CD4-positive, alpha-beta T cell treated with Interleukin-10 for 1 hour (primary cell): ENCODE measurements at places on chromosomes 4 and X.

DNA sequence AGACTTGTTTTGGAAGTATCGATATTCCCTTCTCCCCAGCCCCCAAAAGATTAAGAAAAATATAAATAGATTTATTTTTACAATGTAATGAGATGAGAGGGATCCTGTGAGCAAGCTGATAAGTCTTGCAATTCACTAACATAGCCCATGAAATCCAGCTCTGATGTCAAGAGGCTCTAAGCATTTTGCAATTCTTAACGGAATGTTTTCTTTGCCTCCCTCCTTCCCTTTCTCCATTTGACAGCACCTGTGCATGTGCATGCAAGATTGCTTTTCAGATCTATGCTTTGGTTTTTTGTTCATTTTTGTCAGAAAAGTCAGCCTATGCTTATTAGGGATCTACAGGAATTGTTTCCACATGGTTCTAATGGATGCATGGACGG lies 169.9 kb downstream of the SLIT2 start:
- no peak for DNase-seq

GRCh38 chr4:77197831-77198230 lies 40.8 kb downstream of the CCNG2 start:
- DNase-seq = no peak

GRCh38 chr4:4427121-4427870 lies 40.4 kb downstream of the NSG1 start:
- no peak for DNase-seq

DNA sequence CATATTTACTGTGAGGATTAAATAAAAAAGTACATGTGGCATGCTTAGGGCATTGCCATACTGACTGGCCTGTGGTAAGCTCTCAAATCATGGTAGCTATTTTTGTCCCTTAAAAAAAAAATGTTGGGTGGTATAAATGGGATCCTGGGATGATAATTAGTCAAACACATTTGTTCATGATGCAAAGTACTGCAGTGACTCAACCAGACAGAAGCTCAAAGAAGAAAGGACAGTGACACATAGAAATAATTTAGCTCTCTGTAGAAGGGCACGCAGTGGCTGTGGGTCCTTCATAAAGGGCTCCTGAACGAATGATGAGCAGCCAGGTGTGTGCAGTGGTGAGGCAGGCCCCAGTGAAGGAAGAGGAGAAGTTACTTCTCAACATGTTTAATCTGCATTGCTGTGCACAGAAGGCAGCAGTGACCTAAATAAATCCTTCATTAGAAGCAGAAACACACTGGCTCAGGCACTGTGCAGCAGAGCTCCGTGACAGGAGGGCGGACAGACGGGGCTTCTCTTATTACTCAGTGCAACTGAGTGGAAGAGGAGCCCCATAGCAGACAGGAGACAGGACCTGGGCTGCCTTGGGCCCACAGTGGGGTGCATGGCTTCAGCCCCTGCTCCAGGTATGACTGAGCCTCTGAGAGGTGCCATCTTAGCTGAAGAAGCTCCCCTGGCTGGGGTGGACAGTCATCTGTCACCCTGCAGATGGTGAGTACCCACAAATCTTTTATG lies 20.3 kb downstream of the HS3ST1 start:
- DNase-seq = no peak

DNA sequence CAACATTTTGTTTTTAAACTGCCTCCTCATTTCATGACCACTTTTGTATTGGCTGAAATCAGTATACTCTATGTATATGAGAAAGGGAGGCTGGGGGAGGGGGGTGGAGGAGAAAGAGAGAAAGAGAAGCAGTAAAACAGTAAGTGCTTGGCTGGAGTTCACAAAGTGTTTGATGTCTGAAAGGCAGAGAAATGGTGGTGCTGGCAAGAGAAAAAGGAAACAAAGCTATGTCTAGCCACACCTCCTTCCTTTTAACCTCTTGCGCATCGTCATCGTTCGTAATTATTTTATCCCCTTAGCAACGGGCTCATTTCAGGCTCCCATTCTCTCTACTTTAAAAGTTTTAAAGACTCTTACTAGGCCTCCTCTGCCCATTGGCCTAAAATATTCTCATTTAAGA lies 25.6 kb downstream of the RPA4 start:
- DNase-seq = no peak

- no peak for DNase-seq
Measured at GRCh38 chr4:8922481-8922880, 50.8 kb upstream of the HMX1 start.

DNA sequence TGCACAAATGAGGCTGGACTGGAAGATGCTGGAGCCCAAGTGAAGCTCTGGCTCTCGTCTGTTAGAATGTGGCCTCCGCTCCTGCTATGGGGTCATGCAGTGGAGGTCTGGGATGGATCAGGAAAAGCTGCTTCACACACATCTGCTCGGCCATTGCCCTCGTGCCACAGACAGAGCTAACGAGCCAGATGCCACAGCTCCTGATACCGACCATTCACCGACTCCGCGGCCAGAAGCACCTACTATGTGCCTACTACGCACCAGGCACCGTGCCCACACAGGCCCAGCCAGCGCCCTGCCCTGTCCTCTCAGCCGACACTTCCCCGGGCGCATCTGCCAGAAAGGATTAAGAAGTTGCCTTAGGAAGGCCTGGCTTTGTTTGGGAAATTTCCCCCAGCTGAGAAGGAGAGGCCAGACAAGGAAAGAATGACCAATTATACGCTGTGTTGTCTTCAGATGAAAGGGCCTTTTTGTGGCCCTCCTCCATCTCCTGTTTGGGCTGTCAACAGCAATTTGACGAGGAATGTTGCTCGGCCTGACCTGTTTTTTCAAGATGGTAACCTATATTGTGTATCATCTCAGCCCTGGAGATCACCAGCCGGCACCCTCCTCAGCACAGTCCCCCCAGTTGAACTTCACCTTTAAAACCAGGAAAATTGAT lies 34.3 kb downstream of the HMX1 start:
- DNase-seq = no peak

DNA sequence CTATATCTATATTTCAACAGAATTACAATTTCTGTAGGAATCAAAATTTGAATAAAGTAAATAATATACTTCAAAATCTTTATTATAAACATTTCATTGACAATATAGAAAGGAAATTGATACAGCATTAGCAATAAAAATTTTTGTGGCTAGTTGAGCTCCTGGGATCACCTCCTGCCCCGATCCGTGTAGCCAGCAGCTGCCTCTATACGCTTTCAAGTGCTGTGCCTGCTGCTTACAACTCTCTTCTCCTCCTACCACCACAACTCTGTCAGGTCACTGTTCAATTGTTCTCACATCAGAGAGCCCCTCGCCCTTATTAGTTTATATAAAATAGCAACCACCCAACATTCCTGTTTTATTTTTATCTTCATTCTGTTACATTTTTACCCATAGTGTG lies 27.6 kb downstream of the INPP4B start:
- no peak for DNase-seq

DNA sequence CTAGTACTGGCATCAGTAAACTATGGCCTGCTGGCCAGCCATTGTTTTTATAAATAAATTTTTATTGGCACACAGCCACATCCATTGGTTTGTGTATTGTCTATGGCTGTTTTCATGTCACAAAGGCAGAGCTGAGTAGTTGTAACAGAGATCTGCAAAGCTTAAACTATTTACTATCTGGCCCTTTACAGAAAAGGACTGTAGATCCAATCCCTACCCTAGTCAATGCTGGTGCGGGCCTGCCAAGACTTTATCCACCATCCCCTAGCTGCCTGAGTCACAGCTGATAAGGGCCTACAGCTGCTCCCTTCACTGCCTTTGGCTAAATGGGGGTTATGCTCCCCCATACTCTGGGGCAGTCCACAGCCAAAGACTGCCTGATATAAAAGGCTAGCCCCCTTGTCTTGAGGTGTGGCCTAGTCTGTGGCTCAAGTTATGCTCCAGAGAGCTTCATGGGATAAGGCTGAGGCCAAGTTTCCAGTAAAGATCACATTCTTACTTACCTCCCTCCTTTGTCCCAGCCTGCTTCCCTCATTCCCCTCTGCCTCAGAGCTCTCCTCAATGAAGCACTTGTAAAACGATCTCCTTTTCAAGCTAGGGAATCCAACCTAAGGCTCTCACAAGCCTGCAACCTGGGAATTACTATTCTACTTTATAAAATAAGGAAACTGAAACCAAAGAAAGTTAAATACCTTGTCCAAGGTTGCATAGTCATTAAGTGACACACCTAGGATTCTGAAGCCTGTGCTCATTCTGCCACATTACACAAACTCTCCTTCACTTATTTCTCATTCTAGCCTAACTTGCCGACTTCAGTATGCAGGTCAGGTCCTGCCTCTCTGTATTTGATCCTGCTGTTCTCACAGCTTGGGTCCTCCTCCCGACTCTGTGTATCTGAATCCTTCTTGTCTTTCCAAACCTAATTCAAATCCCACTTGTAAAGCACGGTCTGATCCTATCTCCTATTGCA lies 20.7 kb downstream of the ACE2 start:
- DNase-seq = no peak

GRCh38 chr4:70849291-70849690 lies 9.6 kb upstream of the GRSF1 start:
- DNase-seq = no peak

DNA sequence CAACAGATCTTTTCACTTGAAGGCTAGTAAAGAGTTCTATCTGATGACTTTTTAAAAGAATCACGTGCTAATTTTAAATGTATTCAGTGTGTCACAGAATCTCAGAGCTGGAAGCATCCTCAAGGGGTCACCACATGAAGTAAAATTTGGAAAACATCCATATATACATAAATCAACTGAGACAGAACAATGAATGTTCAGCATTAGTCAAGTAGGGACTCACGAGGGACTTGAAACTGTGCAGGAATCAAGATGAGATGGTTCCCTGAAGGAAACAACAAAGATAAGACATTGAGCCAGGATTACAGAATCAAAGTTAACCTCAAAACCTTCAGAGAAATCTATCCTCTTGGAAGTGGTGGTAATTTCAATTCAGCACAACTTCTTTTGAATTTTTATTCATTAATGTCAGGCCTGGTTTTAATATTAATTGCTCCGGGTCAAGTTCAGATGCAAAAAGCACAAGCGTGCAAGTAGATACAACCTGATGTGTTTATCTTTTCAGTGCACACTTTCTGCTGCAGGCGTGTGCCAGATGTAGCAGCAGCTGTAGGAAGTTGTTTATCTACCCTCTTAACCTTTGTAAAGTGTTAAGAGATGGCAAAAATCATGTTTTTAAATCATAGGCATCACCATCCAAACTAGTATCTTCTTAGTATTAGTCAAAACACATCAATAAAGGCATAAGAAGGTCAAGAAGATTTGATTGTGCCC lies 87.7 kb upstream of the SRD5A3 start:
- DNase-seq = no peak

DNA sequence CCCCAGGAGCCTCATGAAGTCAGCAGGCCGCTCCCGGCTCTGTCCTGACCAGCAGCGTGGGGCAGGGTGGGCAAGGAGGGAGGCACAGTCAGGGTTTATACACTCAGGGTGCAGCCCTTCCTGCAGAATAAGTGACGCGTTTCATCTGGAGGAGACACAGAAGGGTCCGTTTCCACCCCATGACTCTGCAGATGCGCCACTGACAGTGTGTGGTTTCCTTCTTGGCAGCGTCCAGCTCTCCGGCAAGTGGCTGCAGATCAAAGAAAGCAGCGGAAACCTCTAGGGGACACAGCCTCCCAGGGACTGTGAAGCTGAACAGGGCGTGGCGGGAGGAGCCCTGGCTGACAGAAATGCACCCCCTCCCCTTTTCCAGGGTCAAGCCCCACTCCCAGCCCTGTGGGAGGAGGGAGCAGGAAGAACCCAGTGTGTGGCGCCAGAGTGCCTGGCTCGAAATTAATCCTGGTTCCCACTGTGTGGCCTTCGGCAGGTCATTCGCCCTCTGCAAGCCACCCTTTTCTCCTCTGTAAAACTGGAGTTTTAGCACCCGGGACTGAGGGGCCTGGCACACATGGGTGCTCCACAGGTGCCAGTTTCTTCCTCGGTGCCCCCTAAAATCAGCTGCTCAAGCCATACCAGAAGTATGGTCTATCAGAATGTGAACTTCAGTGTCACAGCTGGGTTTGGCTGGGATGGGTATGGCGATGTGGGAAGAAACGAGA lies 17.3 kb upstream of the TBC1D14 start:
- peak; percentile 46 for DNase-seq

DNA sequence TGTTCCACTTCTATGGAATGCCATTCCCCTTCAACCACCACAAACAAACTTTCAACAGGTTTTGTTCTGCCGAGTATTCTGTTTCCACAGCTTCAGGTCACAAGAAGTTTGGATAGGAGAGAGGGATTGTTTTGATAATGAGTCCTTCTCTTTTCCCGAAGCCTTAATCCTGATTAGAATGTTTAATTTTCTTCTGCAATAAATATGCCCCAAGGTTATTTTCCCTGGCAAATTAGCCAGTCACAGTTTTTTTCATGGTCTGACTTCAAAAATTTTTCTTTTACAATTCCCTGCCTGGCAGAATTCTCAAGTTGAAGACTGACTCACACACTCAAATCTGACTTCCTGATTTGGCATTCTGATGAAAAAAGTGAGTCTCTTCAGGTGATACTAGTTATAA lies 33.1 kb upstream of the EDNRA start:
- no peak for DNase-seq

DNA sequence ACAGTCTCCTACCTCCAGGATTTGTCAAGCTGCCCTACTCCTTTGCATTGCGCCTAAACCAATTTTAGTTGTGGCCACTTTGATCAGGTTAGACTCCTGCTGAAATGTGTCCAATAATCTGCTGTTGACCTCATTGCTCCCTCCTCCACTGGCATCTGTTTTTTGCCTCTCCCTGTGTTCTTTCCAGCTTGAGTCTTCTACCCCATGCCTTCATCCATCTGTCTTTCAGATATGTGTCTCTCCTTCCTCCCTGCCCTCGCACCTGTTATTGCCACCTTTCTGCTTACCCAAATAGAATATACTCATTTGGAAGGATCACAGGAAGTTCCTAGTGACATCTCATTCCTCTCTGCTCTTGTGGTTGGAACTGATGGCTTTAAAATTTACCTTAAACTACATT lies 366.6 kb upstream of the CLNK start:
- DNase-seq = no peak

GRCh38 chr4:81197864-81198524 lies 17.0 kb downstream of the PRKG2 start:
- no peak for DNase-seq

- DNase-seq = no peak
Measured at GRCh38 chr4:163988865-163989264, 494.4 kb downstream of the TMA16 start.

DNA sequence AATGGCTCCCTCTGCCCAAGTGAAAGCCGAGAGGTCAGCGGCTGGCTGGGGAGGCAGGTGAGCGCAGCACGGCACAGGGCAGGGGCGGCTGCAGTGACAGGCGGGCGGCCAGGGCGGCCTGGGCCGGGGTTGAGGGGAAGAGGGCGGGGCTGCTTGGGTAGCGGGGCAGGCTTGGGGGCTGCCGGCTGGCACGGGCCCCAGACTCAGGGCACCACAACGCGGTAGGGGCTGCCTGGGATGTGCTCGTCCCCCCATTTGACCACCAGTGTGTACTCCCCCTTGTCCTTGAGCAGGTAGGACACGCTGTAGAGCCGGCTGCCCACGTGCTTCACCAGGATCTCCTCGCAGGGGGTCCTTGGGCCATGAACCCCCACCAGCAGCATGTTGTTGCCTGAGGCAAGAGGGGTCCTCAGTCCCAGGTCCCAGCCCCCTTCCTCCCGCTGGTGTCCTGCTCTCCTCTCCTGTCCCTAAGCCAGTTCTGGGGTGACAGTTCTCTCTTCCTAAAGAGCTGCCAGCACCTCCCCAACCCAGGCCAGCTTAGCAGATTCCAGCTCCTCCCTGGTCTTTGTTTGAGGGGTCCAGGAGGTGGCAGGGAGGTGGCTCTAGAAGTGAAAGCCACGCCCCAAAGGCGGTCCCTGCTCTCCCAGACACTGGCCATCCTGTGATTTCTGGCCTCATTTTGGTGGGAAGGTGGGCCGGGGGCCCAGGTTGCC lies 25.6 kb downstream of the FLNA start:
- DNase-seq = no peak
